ENCODE measurements at places on chromosomes 7 and 10.

GRCh38 chr7:72007018-72007417, 405.1 kb downstream of the CALN1 start:
- no peak for DNase-seq

DNA sequence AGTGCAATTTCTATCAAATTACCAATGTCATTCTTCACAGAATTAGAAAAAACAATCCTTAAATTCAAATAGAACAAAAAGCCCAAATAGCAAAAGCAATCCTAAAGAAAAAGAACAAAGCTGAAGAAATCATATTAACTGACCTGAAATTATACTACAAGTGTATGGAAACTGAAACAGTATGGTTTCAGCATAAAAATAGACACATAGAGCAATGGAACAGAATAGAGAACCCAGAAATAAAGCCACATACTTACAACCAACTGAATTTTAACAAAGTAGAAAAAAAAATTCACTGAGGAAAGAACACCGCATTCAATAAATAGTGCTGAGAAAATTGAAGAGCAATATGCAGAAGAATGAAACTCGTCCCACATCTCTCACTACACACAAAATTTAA, 142.0 kb upstream of the CHRM2 start:
- no peak for DNase-seq

DNA sequence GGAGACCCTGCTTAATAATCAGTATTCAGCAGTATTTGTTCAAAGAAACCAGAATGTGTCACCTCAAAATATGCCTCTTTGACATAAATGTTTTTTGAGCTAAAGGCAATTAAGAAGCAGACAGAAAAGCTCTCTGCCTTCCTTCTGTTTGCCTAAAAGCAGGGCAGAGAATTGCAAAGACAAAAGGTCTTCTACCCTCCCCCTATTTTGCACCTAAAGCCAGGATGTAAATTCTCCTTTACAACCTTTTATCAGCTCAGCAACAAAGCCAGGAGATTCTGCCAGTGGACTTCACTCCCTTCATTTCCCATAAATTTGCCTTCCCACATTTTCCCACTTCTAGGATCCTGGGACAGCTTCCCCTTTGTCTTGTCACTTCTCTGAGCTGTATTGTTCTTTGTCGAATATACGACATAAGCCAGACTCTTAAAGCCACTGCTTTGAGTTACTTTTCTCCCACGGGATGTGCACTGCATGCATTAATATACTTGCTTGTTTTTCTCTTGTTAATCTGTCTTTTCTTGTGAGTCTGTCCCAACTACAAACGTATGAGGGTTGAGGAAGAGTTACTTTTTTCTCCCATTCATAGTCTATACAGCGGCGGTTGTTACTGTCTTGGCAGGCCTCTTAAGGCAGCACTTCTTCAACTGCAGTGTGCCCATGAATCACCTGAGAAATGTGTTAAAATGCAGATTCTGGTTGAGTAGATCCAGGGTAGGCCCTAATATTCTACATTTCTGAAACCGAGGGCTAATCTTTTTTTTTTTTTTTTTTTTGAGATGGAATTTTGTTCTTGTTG, 48.2 kb downstream of the ST8SIA6 start:
- no peak for DNase-seq

- no peak for DNase-seq
Measured at GRCh38 chr7:47196106-47196645, 385.7 kb downstream of the TNS3 start.

GRCh38 chr7:75889223-75889825, 10.5 kb downstream of the RHBDD2 start:
- no peak for DNase-seq

- DNase-seq: no peak
Measured at GRCh38 chr10:82953331-82953730, 1078.3 kb downstream of the NRG3 start.

DNA sequence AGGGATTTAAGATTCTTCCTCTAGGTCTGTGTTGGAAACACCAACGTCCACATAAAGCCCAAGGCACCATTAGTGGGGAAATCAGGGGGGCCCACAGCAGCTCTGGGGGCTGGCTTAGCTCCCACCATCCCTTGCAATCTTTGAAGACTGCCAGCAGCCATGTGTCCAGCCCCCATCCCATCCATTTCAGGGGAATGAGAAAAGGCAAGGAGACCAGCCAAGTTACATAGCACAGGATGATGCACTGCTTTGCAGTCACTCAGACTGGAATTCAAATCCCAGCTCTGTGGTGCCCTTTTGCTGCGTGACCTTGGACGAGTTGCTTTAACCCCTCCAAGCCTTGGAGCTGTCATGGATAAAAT, 108.9 kb upstream of the ZMIZ1 start:
- DNase-seq: no peak

GRCh38 chr7:150668472-150668911, 17.0 kb upstream of the GIMAP2 start:
- no peak for DNase-seq

DNA sequence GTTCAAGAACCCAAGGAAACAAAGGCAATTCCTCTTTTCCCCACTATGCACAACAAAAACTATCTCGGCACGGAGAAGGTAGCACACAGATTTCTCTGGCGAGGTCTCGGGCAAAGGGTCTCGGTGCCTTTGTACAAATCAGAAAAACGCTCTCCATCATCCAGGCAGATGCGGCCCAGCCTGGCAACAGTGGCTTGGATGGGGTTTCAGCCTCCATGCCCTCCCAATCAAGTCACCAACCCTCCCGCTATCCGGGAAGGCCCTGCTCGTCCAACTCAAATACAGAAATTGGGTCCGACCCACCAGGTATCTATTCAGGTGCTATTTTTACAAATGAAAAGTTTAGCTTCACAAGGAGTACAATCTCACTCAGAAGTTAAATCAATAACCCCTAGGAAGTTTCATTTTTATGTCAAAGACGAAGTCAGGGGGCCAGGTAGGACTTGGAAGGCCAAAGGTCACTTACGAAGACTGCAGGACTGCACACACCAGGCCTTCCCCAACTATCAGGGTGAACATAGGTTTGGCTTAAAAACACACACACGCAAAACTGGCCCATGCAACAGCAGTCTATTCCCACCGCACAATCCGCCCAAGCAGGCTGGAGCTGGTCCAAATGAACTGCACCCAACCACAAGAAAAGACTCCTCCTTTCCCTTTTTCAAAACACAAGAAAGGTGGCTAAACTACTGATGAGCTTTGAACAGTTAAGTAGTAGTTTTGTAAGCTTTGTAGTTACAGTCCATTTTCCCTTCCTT, 43.0 kb downstream of the GNA12 start:
- peak; percentile 83 for DNase-seq

- DNase-seq: no peak
Measured at GRCh38 chr10:103690281-103690680, 165.1 kb downstream of the SH3PXD2A start.

- no peak for DNase-seq
Measured at GRCh38 chr7:6166443-6166891, 106.0 kb downstream of the CYTH3 start.

DNA sequence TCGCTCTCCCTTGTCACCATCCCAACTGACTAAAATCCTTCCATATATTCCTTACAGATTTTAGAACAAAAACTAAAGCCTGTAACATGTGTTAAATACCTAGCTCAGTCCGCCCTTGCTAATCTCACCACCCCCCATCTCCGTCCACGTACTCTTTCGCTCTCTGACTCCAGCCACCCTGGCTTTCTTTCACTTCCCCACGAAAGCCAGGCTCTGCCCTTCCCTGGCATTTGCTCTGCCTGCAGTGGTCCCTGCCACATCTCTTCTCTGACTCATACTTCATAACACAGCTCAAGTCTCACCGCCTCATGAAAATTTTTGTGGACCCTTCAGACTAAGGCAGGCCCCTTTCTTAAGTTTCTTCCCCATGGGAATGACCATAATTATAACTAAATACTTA, 11.7 kb upstream of the GPAM start:
- no peak for DNase-seq

DNA sequence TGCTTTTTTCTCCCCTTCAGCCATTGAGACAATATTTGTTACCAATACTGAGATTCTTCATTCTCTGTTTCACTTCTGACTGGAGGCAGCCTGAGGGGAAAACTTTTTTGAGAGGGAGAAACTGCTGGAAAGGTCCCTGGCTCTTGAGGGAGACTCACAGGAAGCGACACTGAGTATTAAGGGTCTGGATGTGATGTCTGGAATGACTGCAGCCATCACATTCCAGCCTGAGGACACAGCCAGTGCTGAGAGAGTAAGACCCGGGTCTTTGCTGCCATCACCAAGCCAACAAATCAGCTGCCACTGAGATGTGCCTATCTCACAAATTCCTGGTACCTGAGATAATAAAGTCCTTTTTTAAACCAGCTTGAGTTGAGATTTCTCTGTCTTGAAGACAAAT, 157.4 kb downstream of the DPY19L1 start:
- DNase-seq: no peak

DNA sequence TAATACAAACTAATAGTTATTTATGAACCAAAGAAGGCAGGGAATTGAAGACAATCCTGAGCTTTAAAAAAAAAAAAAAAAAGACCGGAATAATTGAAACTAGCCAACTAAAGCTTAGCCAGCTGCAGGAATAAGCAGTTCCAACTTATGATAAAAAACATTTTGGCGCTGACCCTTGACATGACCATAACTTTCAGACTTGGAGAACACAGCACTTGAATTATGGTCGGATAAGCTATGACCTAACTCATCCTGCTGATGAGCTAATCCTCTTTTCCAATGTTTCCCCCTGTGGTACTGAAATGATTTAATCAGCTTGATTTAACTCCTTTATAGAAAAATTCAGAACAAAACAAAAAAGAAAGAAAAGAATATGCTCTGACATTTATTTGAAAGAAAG, 181.8 kb downstream of the DGKB start:
- DNase-seq: no peak

- DNase-seq: no peak
Measured at GRCh38 chr7:94178230-94178629, 174.1 kb upstream of the BET1 start.

GRCh38 chr7:46387646-46388045, 466.6 kb upstream of the IGFBP3 start:
- no peak for DNase-seq

- no peak for DNase-seq
Measured at GRCh38 chr10:103196516-103196915, 3.4 kb upstream of the NT5C2 start.

GRCh38 chr10:47451998-47452494, 31.9 kb downstream of the ANXA8 start:
- no peak for DNase-seq

- no peak for DNase-seq
Measured at GRCh38 chr10:31942892-31943291, 14.3 kb upstream of the ARHGAP12 start.

- no peak for DNase-seq
Measured at GRCh38 chr10:51169111-51169510, 94.8 kb downstream of the PRKG1 start.

DNA sequence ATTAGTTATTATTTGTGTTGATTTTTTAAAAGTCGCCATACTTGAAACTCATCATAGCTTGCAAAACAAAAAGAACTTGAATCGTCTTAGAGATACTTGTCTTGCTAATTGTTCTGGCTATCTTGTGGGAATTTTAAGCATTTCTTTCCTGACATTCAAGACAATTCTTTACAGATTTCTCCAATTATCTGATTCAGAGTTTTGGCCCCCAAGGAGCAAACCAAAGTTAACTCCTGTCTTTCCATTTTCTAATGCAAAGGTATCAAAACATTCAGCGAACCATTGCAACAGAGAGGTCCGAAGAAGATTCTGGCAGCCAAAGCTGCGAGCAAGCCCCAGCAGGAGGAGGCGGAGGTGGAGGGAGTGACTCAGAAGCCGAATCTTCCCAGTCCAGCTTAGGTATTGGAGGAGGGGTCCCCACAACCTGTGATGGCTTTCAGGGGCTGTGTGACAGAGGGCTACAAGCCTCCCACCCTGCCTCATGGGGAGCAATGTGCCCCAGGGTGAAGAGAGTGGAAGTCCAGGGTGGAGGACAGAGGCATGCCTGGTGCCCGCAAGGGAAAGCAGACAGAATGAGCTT, 119.4 kb upstream of the STK17A start:
- DNase-seq: no peak

- DNase-seq: no peak
Measured at GRCh38 chr7:101784292-101785127, 32.9 kb upstream of the CUX1 start.

DNA sequence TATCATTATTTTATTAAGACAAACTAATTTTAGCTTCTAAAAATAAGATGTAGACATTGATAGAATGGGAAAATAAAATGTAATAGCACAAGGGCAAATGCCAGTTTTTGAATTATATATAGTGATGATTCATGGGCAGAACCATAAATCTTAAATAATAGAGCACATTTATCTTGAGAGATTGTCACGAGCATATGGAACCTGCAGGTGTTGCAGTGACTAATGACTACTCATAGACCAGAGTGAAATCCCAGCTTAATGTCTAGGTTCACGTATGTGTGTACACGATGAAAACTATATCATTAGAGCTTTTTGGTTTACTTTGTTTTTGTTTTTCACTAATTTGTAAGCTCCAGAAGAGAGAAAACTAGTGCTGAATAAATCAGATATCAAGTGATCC, 150.2 kb upstream of the CACNA2D1 start:
- DNase-seq: no peak

DNA sequence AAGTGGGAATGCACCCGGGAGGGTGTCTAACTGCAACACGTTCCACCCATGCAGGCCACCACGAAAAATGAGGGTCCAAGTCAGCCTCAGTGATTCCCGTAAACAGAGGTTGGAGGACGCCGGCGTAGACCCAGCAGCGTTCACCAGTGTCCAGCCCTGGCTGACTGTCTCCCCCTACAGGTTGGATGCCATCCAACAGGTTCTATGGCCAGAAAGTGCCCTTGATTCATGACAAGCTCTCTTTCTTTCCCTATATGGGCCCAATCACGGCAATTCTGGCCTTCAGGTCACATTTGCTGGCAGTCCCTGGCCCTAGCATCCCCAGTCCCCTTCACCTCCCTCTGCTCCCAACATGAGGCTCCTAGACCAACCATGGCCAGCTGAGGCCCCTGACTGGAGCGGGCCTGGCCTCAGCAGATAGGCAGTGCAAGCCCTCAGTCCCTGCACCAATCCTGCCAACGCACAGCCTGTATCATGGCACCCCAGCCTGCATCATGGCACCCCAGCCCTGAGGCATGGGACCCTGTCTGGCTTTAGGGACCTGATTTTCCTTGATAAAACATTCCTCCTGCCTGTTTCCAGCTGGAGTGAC, 227.4 kb downstream of the GRID1 start:
- no peak for DNase-seq

- no peak for DNase-seq
Measured at GRCh38 chr10:852386-852785, 79.1 kb downstream of the LARP4B start.

DNA sequence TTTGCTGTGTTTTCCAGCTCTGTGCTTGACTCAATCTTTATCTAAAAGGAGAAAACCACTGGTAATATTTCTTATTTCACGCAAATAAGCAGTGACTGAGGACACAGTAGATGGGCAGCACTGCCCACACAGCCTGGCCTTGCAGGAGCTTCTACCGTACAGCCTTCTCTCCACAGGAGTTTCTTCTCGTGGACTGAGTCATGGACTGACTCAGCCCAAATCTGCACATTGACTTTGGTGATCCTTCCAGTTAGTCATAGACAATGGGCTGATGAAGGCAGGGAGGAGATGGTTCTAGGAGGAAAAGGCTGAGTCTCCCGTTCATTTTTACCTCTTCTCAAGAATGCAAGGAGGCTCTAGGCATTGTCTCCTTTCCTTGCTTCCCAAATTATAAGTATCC, 200.7 kb downstream of the RAPGEF5 start:
- no peak for DNase-seq

- no peak for DNase-seq
Measured at GRCh38 chr10:61448841-61449600, 4.2 kb downstream of the TMEM26 start.

- DNase-seq: no peak
Measured at GRCh38 chr7:36064676-36065075, 88.4 kb upstream of the EEPD1 start.

GRCh38 chr10:109912335-109913281, 10.7 kb downstream of the XPNPEP1 start:
- no peak for DNase-seq
